ENCODE measurements at places on chromosomes 12 and 14. TPM values are rescaled to one million over a fixed set of nuclear protein-coding genes. Genes with fewer than 3 reads are reported as not detected.
A peak's percentile ranks its signal among the peaks of the same experiment; 100 is the strongest.

DNA sequence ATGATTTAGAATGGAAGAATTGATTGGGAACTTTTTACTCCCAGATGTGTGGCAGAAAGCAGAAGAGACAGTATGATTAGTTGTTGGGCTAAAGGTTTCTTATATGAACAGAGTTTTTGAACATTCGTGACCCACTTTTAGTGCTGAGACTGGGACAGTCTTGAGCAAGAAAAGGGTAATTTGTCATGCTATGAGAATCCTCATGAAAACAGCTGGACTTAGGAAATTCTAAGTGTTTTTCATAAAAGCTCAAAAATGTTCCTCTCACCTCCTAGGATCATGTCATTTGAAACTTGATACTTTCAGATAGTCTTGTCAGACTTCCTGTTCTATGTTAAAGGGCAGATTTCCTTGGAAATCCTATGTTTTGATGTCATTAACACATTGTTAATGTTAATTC lies 86.1 kb downstream of the MGAT4C start:
- no peak for DNase-seq
- H3K4me1 ChIP-seq: no peaks in the 10 kb centered on the region
- no peaks in the 10 kb centered on the region for H3K27me3 ChIP-seq
- no peaks in the 10 kb centered on the region for H3K36me3 ChIP-seq
- H3K4me3 ChIP-seq: no peak overlapping the region

DNA sequence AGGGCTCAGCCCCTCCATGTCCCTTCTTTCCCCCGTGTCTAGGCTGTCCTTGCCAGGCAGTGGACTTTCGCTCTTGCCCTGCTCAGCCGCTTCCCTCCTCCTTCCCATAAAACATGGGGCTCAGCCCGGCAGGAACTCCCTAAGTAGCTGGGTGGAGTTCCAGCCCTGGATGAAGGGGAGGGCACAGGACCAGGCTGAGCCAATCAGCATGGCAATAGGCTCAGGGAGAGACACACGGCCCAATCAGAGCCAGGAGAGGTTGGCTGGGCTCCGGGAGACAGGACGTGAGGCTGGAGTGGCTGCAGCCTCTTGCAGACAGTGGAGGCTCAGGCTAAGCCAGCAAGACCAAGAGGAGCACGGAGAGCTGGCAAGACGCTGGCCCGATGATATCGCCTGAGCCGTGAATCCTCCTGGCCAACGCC lies 54.3 kb downstream of the GALNT9 start:
- H3K27me3 ChIP-seq: no peaks in the 10 kb centered on the region
- H3K4me1 ChIP-seq: no peaks in the 10 kb centered on the region
- DNase-seq: no peak

GLIPR1L1 gene
- not detected for total RNA-seq

GPR137C gene
- total RNA-seq: 0.85 TPM

DNA sequence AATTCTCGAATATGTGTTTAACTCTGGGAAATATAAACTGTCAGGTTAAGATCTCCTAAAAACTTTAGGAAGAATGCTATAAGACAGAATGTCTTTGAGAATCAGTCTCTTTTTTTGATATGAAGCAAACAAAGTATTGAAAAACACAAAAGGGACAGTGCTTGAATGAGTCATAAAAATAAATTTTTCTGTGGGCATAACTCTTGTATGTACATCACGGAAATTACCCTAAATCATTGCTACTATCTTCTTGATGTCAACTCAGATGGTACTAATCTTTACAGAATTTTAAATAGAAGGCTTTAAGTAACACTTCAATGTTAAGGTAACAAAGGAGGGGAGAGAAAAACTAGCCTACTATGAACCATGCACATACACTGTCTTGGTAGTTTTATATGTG lies 244.0 kb upstream of the AMIGO2 start:
- H3K36me3 ChIP-seq: no peaks in the 10 kb centered on the region
- no peak overlapping the region for H3K4me3 ChIP-seq
- H3K27ac ChIP-seq: no peak overlapping the region

DNA sequence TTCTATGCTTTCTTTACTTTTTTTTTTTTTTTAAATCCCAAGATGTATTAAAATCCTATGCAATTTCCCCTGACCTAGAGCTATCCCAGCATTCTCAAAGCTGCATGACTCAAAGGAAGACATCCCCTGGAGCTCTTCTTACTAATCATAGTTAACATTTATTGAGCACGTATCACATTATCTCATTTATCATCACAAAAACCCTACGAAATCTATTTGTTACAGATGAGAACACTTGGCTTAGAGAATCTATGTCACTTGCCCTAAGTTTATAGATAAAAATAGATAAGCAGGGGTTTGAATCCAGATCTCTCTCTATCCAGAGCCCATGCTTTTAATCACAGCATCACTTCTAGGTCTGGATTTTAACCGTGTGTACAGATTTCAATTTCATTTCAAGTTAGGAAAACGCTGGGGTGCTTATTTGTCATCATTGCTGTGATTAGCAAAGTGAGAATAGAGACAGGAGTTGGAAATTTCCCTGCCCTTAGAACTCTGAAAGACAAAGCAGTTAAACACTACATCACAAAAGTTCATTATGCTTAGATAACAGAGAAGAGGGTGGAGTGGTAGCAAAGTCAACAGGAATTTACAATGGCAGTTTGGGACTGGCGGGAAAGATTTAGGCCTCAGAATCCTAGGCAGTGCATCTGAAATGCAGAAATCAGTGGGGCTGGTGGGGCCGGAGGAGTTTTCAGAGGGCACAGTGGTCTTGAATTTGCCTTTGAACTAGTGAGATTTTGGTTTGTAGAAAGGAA lies 177.7 kb upstream of the FRMD6 start:
- no peaks in the 10 kb centered on the region for H3K36me3 ChIP-seq
- DNase-seq: no peak
- no peak overlapping the region for H3K27ac ChIP-seq
- no peak overlapping the region for H3K4me3 ChIP-seq
- H3K4me1 ChIP-seq: no peaks in the 10 kb centered on the region

DNA sequence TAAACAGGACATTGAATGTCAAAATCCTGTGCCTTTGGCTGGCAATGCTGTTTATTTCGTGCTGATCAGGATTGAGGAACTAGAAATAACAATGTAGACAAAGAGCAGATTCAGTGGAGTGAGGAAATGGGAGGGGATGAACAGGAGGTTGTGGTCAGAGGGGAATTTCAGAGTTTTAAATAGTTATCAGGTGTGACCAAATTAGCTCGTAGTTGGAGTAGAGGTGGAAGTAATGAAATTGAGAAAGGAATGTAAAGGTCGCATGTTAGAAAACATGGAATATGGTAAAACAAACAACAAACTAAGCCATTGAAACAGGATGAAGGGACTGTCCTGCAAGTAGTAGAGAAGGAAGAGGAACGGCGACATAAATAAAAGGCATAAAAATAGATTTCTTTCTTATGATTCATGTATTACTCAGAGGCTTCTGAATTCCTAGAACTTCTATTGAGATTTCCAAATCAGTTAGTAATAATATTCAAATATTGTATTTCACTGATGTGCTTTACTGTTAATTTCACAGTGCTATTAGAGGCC lies 9.5 kb upstream of the SAV1 start:
- no peak for DNase-seq
- H3K4me1 ChIP-seq: peaks cover 8% of the 10 kb centered on the region
- no peaks in the 10 kb centered on the region for H3K36me3 ChIP-seq
- no peak overlapping the region for H3K27ac ChIP-seq
- no peak overlapping the region for H3K4me3 ChIP-seq
- H3K27me3 ChIP-seq: no peaks in the 10 kb centered on the region

CYP27B1 gene
- 4.5 TPM for total RNA-seq

SERPINA12 gene
- not detected for total RNA-seq

CDK4 gene
- total RNA-seq: 167 TPM

DNA sequence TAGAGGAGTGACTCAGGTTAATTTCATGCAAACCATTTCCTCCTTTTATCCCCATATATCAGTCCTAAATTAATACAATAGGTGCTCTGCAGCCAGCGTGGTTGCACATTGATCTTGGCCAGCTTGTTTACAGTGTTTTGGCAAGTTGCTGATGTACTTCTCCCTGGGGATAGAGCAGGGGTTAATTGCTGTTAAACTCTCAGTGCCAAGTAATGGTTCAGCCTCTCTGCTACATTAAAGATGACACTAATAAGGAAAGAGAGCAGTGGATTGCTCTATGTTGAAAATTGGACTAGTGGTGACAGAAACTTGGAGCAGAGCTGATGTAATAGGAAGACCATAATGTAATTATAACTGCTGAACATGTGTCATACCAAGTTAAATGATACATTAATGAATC lies 717.5 kb downstream of the RERGL start:
- no peak overlapping the region for H3K4me3 ChIP-seq
- no peaks in the 10 kb centered on the region for H3K27me3 ChIP-seq
- H3K36me3 ChIP-seq: no peaks in the 10 kb centered on the region
- H3K4me1 ChIP-seq: no peaks in the 10 kb centered on the region
- no peak for DNase-seq

PLBD1 gene
- total RNA-seq: not detected

FLRT2 gene
- total RNA-seq: not detected

CCDC60 gene
- not detected for total RNA-seq

- H3K4me3 ChIP-seq: no peak overlapping the region
- no peaks in the 10 kb centered on the region for H3K27me3 ChIP-seq
- DNase-seq: no peak
- H3K36me3 ChIP-seq: no peaks in the 10 kb centered on the region
- no peak overlapping the region for H3K27ac ChIP-seq
- no peaks in the 10 kb centered on the region for H3K4me1 ChIP-seq
Measured at GRCh38 chr14:85250414-85251189, 279.3 kb upstream of the FLRT2 start.

DNA sequence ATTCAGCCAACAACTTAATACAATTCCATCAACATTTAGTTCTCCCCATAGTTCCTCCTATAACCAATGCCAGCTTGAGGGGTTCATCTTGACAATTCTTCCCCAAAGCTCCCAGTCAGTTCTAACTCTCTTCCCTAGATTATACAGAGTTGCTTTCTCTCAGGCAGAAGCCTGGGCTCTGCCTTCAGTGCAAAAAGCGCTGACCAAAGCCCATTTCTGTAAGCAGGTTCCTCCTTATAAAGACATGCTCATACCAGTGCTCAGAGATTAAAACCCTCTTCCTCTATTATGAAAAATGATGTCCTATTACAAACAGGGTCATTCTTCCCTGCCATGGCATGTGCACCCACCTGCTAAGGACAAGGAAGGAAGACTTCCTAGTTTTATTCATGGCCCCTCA lies 16.2 kb downstream of the SPIC start:
- no peak for DNase-seq
- H3K27ac ChIP-seq: no peak overlapping the region
- no peaks in the 10 kb centered on the region for H3K36me3 ChIP-seq
- H3K4me3 ChIP-seq: no peak overlapping the region
- no peaks in the 10 kb centered on the region for H3K4me1 ChIP-seq

GRCh38 chr14:104096751-104097700 lies 11.5 kb downstream of the ASPG start:
- H3K27ac ChIP-seq: no peak overlapping the region
- H3K27me3 ChIP-seq: no peaks in the 10 kb centered on the region
- no peaks in the 10 kb centered on the region for H3K36me3 ChIP-seq

- no peak overlapping the region for H3K4me3 ChIP-seq
- no peak overlapping the region for H3K27ac ChIP-seq
- DNase-seq: no peak
- H3K4me1 ChIP-seq: no peaks in the 10 kb centered on the region
- H3K27me3 ChIP-seq: no peaks in the 10 kb centered on the region
Measured at GRCh38 chr12:66337381-66338010, 35.2 kb downstream of the HELB start.

GRCh38 chr12:52566847-52567291 lies 6.8 kb downstream of the KRT74 start:
- H3K27ac ChIP-seq: no peak overlapping the region
- no peak overlapping the region for H3K4me3 ChIP-seq
- peak; percentile 49 for DNase-seq
- no peaks in the 10 kb centered on the region for H3K4me1 ChIP-seq
- no peaks in the 10 kb centered on the region for H3K36me3 ChIP-seq
- peaks cover 28% of the 10 kb centered on the region for H3K27me3 ChIP-seq

- no peaks in the 10 kb centered on the region for H3K36me3 ChIP-seq
- H3K27ac ChIP-seq: no peak overlapping the region
- peaks cover 39% of the 10 kb centered on the region for H3K27me3 ChIP-seq
- DNase-seq: peak; percentile 84
Measured at GRCh38 chr12:4857472-4858291, 52.0 kb upstream of the KCNA1 start.

DNA sequence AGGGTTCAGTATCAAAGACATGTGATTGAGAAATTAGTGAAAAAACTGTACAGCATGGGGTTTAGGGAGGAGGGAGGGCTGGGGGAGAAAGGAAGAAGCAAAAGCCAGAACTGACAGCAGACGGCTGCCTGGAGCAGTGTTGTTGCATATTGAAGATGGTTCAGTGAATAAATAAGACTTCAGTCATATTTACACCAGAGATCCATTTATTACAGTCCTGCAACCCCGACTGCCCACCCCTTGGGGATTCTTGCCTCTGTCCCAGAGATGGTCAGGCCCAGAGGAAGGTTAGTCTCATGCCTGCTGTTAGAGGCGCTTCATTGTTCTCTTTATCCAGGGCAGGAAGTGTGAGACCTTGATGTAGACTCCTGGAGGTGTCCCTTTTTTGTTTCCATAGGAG lies 3.2 kb downstream of the GZMH start:
- peaks cover 4% of the 10 kb centered on the region for H3K36me3 ChIP-seq
- no peaks in the 10 kb centered on the region for H3K27me3 ChIP-seq
- peak overlapping the region; percentile 92 for H3K27ac ChIP-seq
- H3K4me3 ChIP-seq: peak overlapping the region; percentile 73
- H3K4me1 ChIP-seq: peaks cover 59% of the 10 kb centered on the region
- DNase-seq: no peak

DNA sequence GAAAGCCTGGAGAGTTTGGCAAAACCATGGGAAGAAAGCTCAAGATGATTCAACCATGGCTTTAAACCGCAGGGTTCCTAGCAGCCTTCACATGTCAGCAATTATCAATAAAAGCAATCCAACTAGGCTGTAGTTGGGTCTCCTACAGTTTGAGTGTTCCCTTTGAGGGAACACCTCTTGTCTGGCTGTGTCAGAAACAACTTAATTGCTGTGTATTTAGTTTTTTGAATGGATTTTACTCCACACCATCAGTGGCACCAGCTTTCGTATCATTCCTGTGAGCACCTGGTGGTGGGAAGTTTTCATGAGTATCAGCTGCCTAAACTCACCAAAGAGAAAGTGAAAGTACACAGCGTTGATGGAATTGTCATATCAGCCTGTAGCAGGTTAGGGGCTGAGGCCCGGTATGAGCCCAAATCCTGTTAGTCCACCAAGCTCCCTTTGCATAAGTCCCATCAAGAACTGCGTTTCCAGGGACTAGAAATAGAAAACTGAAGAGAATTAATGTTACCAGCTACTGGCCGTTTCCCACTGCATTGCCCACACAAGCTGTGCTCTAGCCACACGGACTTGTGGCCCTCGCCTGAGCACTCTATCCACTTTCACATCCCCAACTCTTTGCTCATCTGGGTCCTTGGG lies 10.9 kb upstream of the IL26 start:
- H3K27me3 ChIP-seq: no peaks in the 10 kb centered on the region
- peaks cover 10% of the 10 kb centered on the region for H3K36me3 ChIP-seq
- peak overlapping the region; percentile 93 for H3K27ac ChIP-seq
- peaks cover 64% of the 10 kb centered on the region for H3K4me1 ChIP-seq

DNA sequence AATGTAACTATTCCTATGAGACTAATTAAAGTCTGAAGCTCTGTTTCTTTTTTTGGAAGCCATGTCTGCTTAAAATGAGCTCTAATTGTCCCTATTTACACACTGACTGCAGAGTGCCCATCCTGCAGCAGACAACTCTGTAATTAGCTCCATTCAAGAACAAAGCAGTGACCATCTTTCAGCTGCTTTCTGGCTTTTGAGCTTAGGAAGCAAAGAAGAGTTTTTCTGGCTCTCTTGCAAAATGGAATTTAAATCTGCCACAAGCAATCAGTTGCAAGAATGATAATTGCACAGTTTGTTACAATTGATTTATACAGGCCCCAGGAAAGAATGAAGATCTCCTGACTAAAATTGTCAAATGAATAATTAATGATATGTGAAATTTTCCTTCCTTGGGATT lies 83.4 kb downstream of the GAS2L3 start:
- no peak for DNase-seq
- H3K36me3 ChIP-seq: no peaks in the 10 kb centered on the region
- no peak overlapping the region for H3K27ac ChIP-seq
- no peaks in the 10 kb centered on the region for H3K4me1 ChIP-seq

CCDC198 gene
- total RNA-seq: not detected
